ENCODE measurements at places on chromosomes 7 and 10.

DNA sequence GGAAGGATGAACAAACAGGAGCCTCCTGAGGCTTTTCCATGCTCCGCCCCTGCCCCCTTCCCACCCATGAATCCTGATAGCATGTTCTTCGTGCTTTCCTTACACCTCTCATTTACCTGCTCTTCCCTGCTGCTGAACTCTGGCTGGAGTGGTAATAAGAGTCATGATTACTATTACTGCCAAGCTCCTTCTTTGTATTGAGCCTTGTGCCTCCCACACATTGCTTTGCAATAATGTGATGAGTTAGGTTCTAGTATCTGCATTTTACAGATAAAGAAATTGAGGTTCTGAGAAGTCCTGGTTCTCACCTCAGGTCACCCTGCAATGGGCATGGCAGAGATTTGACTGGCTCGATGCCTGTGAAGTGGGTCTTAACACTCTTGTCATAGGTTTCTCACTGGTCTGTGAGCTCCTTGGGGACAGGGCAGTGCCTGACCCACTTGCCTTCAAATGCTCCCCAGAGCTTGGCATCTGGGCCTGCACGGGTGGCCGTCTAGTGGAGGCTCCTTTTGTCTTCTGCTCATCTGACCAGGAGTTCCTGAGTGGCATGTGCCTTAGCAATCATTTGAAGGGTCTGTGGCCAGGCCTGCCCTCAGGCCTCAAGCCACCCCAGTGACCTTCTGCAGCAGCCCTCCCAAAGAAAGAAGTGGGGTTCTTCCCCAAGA lies 309.2 kb upstream of the ZMIZ1 start:
- DNase-seq: no peak

DNA sequence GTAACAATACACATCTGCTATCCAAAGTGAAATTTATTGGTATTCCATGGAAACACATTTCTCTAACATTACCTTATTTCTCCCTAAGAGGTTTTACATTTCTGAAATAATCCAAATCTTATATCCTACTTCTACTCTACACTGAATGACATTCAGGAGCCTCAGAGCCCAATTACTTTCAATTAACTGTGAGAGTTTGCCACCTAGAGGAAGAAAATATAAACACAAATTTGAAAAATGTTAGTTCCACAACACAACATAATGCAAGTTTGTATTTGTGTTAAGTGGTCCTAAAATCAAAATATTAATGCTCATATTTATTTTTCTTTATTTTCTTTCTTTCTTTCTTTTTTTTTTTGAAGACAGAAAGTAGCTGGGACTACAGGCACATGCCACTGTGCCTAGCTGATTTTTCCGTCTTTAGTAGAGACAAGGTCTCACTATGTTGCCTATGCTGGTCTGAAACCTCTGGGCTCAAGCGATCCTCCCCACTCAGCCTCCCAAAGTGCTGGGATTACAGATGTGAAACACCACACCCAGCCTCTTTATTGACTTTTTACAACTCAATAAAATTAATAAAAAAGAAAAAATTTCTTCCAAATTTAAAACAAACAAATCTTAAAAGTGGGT lies 46.0 kb downstream of the ATAD1 start:
- peak; percentile 0 for DNase-seq

DNA sequence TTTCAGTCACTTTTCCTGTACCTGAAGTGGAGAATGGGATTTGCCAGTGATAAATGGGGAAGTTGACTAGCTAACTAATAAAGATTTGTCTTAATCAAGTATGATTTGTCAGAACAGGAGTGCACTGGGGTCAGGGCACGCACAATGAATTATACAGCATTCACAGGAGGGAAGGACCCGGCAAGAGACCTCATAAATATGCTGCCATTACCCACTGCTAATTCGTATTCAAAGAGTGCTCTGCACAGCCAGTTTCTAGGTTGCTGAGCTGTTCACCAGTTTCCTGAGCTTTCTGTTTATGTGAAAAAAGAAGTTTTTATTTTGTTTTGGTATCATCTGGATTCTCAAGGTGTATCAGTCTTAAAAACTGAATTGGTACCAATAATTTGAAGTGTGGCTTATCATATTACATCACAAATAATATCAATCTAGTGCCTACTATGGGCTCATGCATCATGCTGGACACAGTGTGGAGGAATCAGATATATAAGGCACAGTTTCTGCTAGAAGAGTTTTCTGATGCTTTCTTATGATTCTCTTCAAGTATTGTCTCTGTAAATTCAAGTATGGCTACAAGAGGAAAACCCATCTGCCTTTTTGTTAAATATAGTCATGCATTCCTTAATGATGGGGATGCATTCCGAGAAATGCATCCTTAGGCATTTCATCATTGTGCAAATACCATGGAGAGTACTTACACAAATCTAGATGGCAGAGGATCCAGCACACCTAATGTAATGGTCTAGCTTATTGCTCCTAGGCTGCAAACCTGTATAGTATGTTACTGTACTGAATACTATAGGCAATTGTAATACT lies 202.2 kb downstream of the VTI1A start:
- no peak for DNase-seq

DNA sequence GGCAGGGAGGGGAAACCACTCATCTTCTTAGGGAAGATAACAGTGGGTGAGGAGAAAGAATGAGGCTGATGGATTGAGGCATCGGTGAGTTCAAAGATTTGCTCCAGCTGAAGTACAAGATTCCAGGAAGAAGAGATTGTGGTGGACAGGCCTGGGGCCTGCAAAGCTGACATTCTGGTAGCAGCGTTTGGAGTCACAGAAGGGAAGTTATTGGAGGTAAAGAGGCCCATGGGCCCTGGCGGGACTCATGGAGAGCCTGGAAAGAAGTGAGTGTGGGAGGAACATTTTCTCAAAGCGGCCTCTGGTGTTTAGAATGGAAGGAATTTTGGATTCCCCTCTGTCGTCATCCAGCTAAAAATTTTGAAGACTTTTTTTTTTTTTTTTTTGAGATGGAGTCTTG lies 160.0 kb upstream of the KLF6 start:
- no peak for DNase-seq

Data from DMS79 treated with DMSO at 0.1 percent for 48 hours (cell line).